ENCODE measurements at places on chromosomes 2 and 18. TPM values are rescaled to one million over a fixed set of nuclear protein-coding genes. Genes with fewer than 3 reads are reported as not detected.

DNA sequence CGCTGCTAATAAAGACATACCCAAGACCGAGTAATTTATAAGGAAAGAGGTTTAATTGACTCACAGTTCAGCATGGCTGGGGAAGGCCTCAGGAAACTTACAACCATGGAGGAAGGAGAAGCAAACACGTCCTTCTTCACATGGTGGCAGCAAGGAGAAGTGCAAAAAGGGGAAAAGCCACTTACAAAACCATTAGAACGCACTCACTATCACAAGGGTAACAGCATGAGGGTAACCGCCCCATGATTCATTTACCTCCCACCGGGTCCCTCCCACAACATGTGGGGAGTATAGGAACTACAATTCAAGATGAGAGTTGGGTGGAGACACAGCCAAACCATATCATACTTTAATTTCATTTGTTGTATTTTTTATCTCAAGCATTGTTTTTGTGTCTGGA lies 67.5 kb downstream of the ATP9B start:
- no peaks in the 10 kb centered on the region for H3K36me3 ChIP-seq
- no peaks in the 10 kb centered on the region for H3K4me1 ChIP-seq
- H3K4me3 ChIP-seq, result no peak overlapping the region
- no peaks in the 10 kb centered on the region for H3K27me3 ChIP-seq

GRCh38 chr2:160911258-160911657 lies 249.0 kb upstream of the TANK start:
- no peak overlapping the region for H3K4me3 ChIP-seq
- no peak for DNase-seq
- H3K27ac ChIP-seq, result no peak overlapping the region

The NXPH2 gene
- total RNA-seq, result not detected

- no peak overlapping the region for H3K27ac ChIP-seq
- no peaks in the 10 kb centered on the region for H3K4me1 ChIP-seq
- H3K4me3 ChIP-seq, result no peak overlapping the region
Measured at GRCh38 chr2:195269220-195269619, 387.8 kb upstream of the SLC39A10 start.

GRCh38 chr2:150607390-150607811 lies 119.9 kb upstream of the RND3 start:
- no peaks in the 10 kb centered on the region for H3K27me3 ChIP-seq
- no peaks in the 10 kb centered on the region for H3K36me3 ChIP-seq
- DNase-seq, result no peak
- H3K27ac ChIP-seq, result no peak overlapping the region
- H3K4me1 ChIP-seq, result no peaks in the 10 kb centered on the region
- no peak overlapping the region for H3K4me3 ChIP-seq

- no peak overlapping the region for H3K27ac ChIP-seq
- DNase-seq, result no peak
- H3K36me3 ChIP-seq, result no peaks in the 10 kb centered on the region
Measured at GRCh38 chr2:223487214-223487846, 114.8 kb downstream of the SCG2 start.

The CPO gene
- total RNA-seq, result 0.28 TPM

GRCh38 chr2:40204268-40204667 lies 247.6 kb downstream of the SLC8A1 start:
- no peak overlapping the region for H3K27ac ChIP-seq
- peaks cover 21% of the 10 kb centered on the region for H3K4me1 ChIP-seq
- DNase-seq, result no peak
- no peak overlapping the region for H3K4me3 ChIP-seq
- no peaks in the 10 kb centered on the region for H3K36me3 ChIP-seq
- no peaks in the 10 kb centered on the region for H3K27me3 ChIP-seq

- H3K4me1 ChIP-seq, result peaks cover 97% of the 10 kb centered on the region
- H3K27me3 ChIP-seq, result no peaks in the 10 kb centered on the region
- peak overlapping the region; percentile 52 for H3K4me3 ChIP-seq
- H3K27ac ChIP-seq, result peak overlapping the region; percentile 77
Measured at GRCh38 chr2:46334389-46335271, 37.4 kb downstream of the EPAS1 start.

The PDE1A gene
- 12.9 TPM for total RNA-seq

The CYRIA gene
- 2.4 TPM for total RNA-seq

- no peak for DNase-seq
- no peaks in the 10 kb centered on the region for H3K27me3 ChIP-seq
- no peak overlapping the region for H3K27ac ChIP-seq
- H3K36me3 ChIP-seq, result no peaks in the 10 kb centered on the region
Measured at GRCh38 chr2:161063946-161064306, 96.3 kb upstream of the TANK start.

DNA sequence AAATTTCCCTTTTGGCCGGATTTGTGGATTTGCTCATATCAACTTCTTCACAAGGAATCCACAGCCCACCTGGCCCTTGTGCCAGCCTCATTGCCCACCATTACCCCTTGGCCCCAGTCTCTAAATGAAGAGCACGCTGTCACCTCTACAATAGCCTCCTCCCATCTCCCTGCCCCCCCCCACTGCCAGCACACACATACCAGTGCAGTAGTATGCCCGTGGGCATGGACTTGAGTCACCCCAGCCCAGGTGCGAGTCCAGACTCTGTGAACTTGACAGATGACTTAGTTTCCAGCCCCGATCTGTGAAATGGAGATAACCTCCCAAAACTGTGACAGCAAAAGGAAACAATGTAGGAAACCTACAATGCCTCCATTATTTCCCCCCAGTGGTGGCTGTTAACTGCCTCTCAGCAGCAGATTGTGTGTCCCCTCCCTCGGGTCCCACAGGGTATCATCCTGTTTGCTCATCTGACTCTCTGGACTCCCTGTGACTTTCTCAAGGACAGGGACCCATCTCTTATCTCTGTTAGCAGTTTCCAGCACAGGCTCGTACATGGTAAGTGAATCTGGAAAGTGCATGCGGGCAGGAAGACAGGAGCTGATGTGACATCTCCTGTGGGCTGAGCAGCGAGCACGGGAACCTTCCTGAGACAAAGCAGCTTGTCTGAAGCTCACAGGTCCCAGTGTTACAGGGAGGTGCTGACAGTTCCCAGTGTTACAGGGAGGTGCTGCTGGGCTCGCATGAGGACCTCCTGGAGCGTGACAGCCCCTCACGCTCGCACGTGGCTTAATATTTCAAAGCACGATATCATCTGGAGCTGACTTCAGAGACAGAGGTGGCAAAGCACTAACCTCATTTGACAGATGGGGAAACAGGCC lies 4.2 kb upstream of the TMEM185B start:
- H3K36me3 ChIP-seq, result no peaks in the 10 kb centered on the region
- H3K4me3 ChIP-seq, result no peak overlapping the region
- peaks cover 11% of the 10 kb centered on the region for H3K4me1 ChIP-seq
- H3K27me3 ChIP-seq, result no peaks in the 10 kb centered on the region

The ANO7 gene
- total RNA-seq, result 0.67 TPM

- no peaks in the 10 kb centered on the region for H3K4me1 ChIP-seq
- no peak overlapping the region for H3K27ac ChIP-seq
- H3K36me3 ChIP-seq, result no peaks in the 10 kb centered on the region
- no peak for DNase-seq
- no peaks in the 10 kb centered on the region for H3K27me3 ChIP-seq
- H3K4me3 ChIP-seq, result no peak overlapping the region
Measured at GRCh38 chr2:56084111-56084901, 99.5 kb upstream of the CCDC85A start.

The MC2R gene
- total RNA-seq, result not detected

The ABCG5 gene
- total RNA-seq, result not detected

The C18orf32 gene
- 36.8 TPM for total RNA-seq

Measured in heart left ventricle (tissue), 16 donors.